ENCODE measurements at places on chromosomes 1 and 21.

DNA sequence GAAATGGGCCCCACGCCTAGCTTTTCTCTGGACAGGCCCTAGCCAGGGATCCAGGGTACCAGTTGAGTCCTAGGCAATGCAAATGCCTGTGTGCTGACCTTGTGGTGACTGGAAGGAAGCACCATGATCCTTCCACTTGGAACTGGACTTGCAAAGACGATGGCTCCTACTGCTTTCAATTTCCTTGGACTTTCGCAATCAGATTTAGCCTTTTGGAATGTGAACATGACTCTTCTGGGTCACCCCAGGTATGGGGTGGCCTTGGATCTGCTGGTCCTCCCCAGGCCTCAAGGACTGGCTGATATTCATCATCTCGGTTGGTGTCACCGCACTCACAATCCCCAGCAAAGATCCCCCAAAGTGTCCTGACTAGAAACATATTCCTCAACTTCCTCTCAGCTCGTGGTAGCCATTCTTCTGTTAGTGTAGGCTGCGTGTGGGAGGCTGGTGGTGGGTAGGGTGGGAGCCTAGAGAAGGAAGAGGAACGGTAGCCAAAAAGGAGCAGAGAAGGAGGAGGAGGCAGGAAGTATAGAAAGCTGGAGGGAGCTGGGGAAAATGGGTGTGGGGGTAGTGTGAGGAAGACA, 130.5 kb downstream of the PPIAL4G start:
- no peak for DNase-seq

DNA sequence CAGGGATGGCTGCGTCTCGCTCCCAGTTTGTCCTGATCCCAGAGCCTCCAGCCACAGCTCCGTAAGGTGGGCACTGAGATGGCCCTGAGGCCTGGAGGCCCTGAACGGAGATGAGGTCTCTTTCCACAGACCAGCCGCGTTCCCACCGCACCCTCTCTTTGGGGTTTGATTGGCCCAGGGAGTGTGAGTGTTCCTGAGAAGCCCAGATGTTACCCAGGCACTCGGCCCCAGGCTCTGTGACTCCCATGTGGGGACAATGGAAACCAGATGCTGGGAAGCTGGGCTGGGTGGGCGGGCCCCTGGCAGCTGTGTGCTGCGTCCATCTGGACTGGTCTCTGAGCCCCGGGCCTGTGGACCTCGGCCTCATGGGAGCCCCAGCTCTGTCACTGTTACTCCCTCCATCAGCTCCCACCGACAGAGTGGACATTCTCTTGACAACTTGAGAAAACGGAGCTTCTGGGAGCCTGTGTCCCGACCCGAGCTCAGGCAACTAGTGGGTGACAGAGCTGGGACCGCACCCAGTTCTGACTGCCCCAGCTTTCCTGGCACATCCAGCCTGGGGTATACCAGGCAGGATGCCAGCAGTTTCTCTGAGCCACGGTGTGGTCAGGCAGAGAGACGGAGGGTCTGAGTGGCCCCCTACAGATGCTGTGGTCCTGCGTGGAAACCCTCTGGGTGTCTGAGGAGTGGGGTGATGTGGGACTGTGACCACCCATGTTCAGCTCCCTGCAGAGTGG, 9.8 kb upstream of the COL6A1 start:
- DNase-seq = no peak

DNA sequence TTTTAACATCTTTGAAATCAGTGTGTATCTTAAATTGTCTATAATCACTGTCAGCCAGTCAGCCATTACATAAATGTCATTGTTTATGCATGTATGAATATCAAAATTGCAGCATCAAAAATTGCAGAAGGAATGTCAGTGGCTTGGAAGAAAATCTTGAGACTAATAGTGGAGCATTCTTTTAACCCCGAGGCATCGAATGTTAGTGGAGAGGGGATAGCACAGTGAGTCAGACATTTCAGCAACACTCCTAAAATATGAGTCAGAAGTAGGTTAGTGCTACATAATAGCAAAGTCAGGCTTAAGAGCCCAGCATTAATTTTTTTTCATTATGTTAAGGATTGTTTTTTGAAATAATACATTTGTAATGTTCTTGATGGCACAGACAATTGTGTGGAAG, 45.5 kb downstream of the SNRPE start:
- peak; percentile 64 for DNase-seq

DNA sequence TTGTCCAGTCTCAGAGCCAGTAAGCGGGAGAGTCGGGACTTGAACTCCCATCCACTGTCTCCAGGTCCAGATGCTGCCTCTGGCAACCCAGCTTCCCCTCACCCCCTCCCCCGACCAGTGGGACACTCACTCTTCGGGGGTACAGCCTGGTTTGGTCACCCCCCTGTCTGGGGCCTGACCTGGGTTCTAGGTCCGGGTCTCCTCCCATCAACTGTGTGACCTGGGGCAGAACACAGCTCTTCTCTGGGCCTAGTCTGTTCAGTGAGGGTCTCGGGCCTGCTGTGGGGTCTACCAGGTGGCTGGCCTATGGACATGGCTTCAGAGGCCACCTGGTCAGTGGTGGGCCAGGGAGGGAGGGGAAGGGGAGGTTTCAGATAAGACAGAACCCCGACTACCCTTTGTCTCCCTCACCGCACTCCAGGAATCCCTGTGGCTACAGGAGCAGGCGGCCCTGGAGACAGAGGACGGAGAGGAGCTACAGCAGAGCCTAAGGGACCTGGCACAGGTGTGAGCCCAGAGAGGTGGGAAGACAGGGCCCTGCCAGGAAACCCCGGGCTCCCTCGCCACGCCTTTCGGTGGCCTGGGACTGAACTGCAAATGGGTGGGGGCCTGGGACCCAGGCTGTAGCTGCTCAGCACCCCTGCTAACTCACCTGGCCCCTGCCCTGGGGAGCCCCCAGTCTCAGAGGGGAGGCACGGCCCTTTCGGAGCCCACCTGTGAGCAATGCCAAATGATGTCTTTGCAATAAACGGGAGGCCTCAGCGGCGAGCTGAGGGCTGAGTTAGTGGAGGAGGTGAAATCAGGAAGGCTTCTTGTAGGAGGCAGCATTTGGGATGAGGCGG, 4.1 kb upstream of the NBPF3 start:
- no peak for DNase-seq

GRCh38 chr1:48776393-48777218, at the start of gene BEND5:
TSS of gene BEND5 (minus strand) at chr1:48776891. CDS start at chr1:48776831, 60 bp downstream.
- no peak for DNase-seq

- no peak for DNase-seq
These were observed 13.9 kb downstream of the CDC14A start for GRCh38 chr1:100366209-100366525.

DNA sequence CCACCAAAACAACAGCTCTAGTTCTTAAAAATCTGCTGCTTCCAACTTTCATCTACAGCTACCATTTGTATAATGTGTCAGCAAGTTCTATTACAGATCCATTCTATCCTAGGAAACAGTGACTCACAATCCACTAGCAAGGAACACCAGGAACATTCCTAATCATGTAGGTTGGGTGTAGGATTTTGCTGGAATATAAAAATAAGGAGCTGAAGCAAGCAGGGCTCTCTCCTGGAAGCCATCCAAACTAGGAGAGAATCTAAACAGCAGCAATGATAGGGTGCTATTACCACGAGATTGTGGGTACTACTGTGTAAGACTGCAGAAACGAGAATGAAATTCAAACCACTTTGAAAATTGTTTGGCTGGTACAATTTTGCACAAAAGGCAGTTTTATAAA, 135.0 kb downstream of the PTPN14 start:
- no peak for DNase-seq

DNA sequence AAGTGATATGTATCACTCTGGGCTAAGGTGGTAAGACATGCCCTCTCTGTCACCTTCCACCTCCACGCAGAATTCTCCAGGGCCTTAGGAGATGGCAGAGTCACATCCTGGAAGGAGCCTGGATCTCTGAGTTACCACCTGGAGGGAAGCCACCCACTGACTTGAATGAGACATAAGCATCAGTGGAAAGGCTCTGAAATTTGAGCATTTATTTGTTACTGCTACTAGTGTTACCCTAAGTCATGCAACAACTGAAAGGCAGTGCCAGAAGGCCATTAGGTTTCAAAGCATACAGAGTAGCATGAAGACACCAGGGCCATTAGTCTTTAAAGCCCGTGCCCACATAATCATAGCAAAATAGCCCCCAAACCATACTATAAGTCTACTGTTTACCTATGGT, 230.3 kb upstream of the IRF2BP2 start:
- no peak for DNase-seq

GRCh38 chr1:192631749-192632148, 4.2 kb upstream of the RGS13 start:
- no peak for DNase-seq

DNA sequence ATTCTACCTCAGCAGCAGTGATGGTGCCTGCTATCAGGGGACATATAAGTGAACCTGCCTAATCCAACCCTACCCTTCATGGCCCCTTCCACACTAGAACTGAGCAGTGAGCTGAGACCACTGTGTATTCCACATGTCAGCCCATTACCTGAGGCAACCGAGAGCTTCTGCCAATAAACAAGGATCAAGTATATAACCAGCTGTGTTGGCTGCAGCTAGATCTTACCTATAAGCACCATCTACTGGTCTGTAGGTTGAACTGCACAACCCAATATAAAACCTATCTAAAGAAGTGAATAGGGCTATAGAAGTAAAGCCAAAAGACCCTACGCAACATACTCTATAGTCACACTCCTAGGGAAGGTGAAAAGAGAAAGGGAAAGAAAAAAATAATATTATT, 376.9 kb downstream of the HHIPL2 start:
- no peak for DNase-seq

DNA sequence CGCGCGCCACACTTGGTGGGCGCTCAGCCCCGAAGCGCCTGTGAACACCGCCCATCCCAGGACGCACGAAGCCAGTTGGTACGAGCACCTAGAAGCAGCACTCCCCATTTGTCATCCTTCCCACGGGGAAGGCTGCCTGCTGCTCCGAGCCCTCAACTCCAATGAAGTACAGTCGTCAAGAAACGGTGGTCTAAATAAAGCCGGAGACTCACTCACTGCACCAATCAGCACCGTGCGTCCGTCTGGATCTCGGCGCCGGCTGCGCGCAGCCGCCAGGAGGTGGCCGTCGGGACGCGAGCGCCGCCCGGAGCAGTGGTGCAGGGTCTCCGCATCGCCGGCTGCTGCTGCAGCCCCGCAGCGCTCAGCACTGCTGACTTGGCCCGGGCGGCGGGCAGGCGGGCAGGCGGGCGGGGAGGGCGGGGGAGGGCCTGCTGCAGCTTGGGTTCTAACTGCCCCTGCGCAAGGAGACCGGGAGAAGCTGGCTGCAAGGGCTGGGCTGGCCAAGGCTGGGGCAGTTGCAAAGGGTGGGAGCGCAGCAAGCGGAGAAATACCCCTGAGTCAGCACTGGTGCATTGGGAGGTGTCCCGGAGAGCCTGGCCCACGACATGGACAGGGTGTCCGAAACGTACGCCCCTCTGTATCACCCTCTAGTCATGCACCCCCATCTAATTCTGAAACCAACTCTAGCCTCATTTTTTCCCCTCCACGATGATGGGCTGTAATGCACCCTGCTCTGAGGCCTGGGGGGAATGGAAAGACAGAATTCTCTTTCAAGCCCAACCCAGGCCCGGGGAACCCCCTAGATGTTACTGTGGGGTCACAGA, 35.8 kb upstream of the H6PD start:
- no peak for DNase-seq

GRCh38 chr1:28518000-28518744, 12.3 kb downstream of the RCC1 start:
- DNase-seq = peak; percentile 87

- no peak for DNase-seq
These were observed 56.8 kb upstream of the IRF2BP2 start for GRCh38 chr1:234666761-234667160.

DNA sequence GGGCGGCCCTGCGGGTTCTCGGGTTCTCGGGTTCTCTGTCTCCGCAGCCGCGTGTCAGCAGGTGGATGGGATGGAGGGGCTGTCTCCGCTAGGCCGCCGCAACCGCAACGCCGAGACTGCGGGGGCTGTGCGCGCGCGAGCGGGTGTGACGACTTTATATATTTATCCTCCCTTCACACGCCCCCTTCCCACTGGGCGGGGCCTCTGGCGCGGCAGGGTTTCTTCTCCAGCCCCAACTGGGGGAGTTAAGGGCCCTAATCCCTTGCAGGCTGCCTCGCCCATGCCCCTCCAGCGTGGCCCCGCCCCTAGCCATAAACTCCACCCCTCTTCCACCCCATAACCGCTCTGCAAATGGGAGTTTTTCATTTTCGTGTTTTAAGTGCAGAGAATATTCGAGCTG, 3.4 kb downstream of the IGSF21 start:
- no peak for DNase-seq

- DNase-seq = no peak
These were observed 6.9 kb downstream of the RGS4 start for GRCh38 chr1:163076044-163076443.

GRCh38 chr1:197924516-197925123, 7.4 kb downstream of the LHX9 start:
- DNase-seq = peak; percentile 73

- no peak for DNase-seq
These were observed 143.3 kb downstream of the RPS6KC1 start for GRCh38 chr1:213194383-213194782.

DNA sequence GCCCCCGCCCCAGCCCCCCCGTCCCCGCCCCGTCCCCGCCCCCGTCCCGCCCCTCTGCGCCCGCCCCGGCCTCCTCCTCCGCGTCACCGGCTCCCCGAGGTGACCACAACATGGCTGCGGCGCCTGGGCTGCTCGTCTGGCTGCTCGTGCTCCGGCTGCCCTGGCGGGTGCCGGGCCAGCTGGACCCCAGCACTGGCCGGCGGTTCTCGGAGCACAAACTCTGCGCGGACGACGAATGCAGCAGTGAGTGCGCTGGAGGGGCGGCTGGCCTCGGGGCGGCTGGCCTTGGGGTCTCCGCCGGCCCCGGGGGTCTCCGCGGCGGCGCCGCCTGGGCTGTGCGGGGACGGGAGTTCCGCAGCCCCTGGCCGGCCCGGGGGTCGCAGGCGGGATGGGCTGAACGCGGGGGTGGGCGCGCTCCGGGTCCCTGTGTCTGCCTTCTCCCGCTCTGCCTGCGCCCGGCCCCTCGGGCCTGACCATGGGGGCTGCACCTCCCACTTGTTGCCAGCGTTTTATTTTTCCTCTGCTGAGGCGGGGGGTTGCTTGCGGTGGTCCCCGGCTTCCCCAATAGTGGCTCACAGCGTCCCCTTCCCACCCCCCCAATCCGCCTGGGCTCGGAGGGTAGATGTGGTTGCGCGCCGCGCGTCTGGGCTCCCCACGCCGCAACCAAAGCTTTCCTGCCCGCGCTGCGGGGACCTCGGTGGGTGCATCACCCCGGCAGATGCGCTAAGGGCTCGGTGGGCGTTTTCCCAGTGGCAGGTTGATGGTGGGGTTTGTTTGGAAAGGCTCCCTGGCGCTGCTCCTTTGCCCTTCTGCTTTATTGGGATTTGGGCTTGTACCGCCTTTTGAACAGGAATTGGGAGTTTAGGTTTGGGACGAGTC, at the start of gene MIA3:
TSS of gene MIA3 (plus strand) at position 97 of the 879 bp plus-strand sequence. CDS start at position 111, 14 bp downstream.
- DNase-seq = peak; percentile 69

Data from LoVo (cell line).